Activated gamma-delta T cell (primary cell): ENCODE measurements at places on chromosomes 7 and 10.

DNA sequence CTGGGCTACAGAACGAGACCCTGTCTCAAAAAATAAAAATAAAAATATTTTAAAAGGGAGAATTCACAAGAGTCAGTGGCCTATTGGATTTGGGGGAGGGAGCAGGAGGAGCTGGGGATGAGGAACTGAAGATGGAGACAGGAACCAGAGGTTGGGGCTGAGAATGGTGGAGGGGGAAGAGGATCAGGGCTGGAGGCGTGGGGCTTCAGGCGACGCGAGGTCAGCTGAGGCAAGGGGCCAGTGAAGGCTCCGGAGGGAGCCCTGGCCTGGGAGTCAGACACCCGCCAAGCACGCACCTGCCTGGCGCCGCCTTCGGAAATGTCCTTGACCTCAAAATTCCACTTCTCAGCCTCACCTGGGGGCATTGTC, 671 bp upstream of the CLEC2L start:
- no peak for DNase-seq

DNA sequence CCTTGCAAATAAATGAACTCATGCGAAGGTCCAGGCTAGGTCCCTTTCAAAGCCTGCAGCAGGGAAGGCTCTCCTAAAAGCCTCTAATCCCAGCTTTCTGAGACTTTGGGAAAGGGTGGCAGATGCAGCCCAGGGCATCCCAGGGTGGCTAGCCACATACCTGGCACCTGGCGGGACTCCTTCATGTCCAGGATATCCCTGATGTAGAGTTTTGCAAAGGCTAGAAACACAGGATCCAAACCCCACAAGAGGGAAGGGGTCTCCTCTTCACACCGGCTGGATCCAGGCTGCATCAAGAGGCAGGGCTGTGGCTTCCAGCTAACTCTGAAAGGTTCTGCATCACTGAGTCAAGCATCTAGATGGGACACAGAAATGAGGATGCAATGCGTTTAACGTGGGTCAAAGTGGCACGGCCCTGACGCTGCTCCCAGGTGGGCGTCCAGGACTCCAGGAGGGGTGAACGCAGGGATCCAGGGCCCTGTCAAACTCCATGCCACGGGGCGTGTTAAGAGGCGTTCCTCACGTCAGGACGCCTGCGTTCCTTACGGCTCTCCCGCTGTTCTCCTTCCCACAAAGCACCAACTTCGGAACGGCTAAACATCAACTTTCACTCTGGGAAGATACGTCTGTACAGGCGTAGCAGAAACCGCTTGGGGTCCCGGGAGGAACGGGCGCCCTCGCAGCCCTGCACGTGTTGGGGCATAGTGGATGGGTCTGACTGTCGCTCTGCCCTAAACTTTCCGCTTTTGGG, 507 bp downstream of the STN1 start:
- no peak for DNase-seq

- no peak for DNase-seq
These were observed 132.6 kb downstream of the USP6NL start for GRCh38 chr10:11478807-11479206.

DNA sequence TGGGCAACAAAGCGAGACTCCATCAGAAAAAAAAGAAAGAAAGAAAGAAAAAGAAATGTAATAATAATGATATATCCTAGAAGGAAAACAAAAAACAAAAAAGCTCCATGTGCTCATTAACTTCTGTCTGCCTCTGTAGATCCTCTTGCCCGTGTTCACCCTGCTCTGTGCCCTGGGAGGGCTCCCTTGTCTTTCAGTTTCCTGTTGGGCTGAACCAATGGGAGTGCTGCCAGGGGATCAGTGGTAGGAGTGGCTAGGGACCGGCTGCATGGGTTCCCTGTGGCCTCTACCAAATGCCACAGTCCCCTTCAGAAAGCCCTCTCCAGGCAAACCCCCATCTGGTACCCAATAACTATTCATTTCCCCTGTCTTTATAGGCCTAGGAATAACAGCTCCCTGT, 51.8 kb upstream of the PARD3 start:
- no peak for DNase-seq
